DMS53 (cell line): ENCODE measurements at places on chromosomes 3 and 15.

GRCh38 chr3:59313365-59313764 lies 263.5 kb upstream of the CFAP20DC start:
- peak; percentile 57 for DNase-seq

- DNase-seq, result no peak
Measured at GRCh38 chr3:169637731-169638130, 25.8 kb downstream of the MECOM start.

- DNase-seq, result peak; percentile 5
Measured at GRCh38 chr15:93399121-93399520, 310.1 kb upstream of the RGMA start.

- DNase-seq, result no peak
Measured at GRCh38 chr15:82862886-82863285, 53.5 kb downstream of the WHAMM start.

- no peak for DNase-seq
Measured at GRCh38 chr3:52228751-52229291, 3.4 kb upstream of the TLR9 start.

DNA sequence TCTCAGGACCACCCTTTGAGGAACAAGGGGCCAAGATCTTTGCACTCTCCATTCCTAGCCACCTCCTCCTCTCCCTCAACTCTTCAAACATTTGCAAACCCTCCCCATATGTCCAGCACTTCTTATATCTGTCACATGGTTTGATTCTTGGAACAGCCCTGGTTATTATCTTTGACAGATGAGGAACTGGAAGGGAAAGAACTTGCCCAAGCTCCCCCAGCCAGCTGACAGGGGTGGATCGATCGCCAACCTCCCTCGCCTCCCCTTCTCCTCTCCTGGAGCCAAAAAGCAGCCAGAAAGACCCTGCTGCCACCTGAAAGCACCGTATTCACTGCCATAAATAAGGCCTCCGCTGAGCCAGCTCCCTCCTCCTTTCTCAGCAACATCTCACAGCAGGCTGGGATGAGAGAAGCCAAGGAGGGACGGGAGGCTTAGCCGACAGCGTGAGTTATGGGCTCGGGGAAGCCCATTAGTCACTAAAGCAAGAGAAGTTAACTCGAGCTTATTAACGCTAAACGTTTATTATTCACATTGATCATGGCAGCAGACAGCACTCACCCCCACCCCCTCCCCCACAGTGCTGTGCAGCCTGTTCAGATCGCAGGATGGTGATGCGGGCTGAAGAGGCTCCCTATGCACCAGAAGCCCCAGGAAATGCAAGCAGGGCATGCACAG lies 22.2 kb upstream of the FGD5 start:
- no peak for DNase-seq
